Psoas muscle (tissue), 8 donors: ENCODE measurements at places on chromosomes 6 and 20.

- no peak for DNase-seq
Observed at GRCh38 chr6:138509371-138509770, 10.1 kb upstream of the NHSL1 start.

DNA sequence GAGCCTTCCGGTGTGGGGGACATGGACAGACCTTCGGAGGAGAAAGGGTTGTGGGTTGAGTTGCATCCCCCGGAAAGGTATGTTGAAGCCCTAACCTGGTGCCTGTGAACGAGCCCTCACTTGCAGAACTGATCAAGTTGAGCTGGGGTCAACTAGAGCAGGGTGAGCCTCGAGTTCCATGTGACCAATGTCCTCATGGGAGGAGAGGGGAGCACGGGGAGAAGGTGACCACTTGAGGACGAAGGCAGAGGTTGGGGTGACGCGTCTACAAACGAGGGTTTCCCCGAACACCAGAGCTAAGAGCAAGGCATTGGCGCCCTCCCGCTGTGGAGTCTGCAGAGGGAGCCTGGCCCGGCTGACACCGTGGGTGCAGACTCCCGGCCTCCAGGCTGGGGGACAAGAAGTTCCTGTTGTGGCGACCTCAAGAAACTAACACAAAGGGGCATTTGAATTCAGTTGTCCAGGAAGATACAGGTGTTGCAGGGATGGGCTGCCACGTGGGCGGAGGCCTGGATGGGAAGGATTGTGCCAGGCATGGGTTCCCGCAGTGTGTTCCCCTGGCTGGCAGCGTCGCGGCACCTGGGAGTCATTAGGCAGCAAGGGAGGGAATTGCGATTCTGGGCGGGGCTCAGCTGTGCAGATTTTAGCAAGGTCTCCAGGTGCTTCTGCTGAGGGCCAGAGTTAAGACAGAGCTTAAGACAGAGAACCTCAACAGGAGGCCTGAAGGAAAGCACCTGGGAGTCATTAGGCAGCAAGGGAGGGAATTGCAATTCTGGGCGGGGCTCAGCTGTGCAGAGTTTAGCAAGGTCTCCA lies 20.4 kb upstream of the UNC93A start:
- DNase-seq = no peak

GRCh38 chr20:17854307-17854903 lies 114.2 kb downstream of the SNX5 start:
- no peak for DNase-seq

DNA sequence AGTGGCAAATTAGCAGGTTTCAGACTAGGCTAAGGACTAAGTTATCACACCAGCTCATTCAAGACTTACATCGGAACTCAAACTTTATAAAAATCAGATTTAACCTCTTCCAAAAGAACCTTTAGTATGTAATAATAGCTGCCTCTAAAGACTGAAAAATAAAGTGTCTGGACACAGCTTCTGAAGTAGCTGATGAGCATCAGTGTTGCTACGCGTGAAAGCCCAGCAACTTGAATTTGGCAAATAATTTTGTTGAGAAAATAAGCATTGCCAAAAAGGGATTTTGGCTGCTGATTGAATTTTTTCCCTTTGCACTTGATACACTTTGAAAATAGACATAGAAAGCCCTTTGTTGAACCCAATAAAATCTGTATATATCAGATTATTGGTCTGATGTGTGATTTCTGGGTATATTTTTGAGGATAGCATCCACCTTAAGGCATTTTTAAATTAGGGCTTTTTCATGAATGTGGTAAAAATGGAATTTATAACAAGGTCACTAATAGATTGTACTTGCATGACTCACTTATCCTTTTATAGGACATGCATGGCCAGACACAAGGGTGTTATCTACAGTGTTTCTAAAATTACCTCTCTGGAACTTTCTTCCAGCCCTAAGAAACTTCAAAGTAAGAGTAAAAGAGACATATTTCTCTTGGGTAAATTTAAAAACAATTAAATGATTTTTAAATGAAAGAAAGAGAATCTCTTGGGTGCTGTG lies 350.4 kb downstream of the TENT5A start:
- no peak for DNase-seq

GRCh38 chr6:147204060-147204785 lies at the start of gene STXBP5:
STXBP5 (plus strand) TSS chr6:147204417; CDS start chr6:147204533, 116 bp downstream.
- peak; percentile 50 for DNase-seq

DNA sequence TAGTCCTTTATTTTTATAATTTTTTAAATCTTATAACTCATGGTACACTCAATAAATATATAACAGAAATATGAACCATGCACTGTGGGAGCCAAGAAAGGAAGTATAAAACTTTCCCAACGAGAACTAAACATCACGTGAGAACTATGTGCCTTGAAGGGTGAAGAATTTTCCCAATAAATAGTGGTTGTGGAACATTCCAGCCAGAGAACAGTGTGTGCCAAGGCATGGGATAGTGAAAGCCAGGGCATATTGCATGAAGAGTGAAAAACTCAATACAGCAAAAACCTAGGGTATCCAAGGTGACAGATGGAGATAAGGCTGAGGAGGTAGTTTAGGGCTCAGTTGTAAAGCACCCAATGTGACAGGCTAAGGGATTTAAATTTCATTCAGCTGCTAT lies 86.1 kb downstream of the SIM1 start:
- DNase-seq = no peak

DNA sequence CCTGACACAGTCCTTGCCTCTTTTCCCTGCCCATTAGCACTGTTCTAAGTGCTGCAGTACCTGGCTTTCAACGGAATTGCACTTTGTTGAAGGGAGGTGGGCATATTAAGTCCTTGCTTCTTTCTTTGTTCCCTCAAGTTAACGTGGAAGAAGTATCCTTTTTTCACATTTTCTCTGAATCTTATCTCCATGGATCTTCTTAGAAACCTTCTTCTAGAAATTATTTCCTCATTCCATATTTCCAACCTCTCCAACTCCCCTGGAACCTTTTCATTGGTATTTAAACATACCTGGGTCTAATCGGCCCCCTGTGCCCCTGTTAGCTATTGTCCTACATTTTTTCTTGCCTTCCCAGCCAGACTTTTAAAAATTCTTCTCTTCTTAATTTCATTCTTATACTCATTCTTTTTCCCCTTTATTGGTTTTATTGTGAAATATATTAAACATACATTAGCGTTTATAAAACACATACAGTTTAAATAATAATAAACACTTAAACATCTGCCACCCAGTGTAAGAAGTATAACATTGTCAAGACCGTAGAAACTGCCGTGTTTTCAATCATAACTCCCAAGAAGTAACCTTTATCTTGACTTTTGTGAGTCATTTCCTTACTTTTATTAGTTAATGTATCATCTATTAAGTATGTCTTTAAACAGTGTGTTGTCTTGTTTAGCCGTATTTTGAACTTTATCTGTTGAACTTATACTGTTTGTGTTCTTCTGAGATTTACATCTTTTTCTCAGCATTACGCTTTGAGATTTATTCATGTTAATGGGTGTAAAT lies 118.2 kb downstream of the CDKAL1 start:
- no peak for DNase-seq

- peak; percentile 78 for DNase-seq
Observed at GRCh38 chr6:125220712-125221111, 67.1 kb downstream of the TPD52L1 start.
